Nucleus accumbens (tissue), 56 donors: ENCODE measurements at places on chromosomes 1 and 21.

GRCh38 chr1:150148837-150149270 lies 862 bp upstream of the PLEKHO1 start:
- no peak for DNase-seq

DNA sequence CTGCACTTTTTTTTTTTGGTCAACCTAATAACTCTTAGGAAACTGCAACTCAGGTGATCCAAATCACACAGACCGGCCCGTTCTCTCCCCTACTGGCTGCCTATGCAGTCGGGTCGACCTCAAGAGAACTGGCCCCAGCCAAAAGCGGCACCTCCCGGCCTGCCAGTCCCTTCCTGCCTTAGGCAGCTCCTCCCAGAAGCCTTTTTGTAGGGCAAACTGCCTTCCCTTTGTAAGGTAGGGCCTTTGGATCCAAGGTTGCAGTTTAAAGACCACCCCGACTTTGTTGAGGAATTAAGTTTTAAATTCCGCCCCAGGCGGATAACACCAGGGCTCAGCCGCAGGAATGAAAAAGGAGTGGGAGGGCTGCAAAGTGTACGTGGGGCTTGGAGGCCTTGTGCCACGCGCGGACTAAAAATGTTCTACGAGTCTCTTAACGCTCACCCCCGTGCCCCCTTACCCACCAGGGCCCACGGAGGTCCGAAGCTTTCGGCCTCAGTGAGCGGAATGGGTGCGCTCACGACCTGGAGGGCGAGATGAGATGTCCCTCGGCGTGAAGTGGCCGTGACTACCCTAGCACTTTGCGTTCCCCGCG lies 642 bp upstream of the ST3GAL3 start:
- no peak for DNase-seq

DNA sequence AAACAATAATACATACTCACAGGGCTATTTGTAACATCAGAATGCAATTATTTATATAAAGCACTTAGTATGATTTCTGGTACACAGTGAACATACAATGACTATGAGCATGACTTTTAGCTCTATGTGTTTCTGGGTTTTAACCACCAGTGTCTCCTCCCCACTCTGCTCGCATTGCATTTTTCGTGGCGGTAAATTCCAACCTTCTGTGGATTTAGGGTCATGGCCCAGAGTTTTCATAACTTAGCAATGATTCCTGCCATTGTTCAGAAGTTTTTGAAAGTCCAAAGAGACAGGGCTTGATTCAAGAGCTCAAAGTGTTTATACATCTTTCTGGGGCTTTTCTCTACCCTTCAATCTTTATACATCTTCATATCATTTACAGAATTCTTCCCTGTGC lies 191.3 kb downstream of the BACH1 start:
- DNase-seq, result no peak

DNA sequence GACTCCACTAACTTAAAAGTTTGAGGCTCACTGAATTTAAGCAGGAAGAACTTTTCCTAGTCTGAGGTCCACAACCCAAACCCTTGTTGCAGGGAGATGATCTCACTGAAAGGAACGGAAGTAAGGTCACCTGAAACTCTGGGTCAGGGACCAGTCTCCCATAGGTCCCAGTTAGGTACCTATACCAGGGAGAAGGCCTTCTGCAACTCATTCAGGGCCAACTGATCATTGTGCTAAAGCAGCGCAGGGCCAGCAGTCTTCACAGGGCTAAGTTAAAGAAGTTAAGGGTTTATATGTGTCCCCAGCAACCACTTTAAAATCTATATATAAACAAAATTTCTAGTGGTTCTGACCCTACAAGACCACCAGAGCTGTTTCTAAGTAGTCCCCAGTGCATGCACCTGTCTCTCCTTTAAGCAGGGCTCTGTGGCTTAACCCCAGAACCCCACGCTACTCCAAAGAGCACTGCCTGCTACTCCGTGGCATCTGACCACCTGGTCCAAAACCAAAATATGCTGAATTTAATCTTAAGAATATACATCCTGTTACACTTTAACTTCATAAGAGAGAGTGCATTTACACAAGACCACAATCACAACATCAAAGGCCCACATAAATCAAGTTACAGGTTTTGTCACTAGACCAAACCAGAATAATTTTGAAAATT lies 2.8 kb downstream of the SRSF10 start:
- no peak for DNase-seq

- DNase-seq, result no peak
Measured at GRCh38 chr1:162303004-162303344, 73.7 kb downstream of the SPATA46 start.

- DNase-seq, result no peak
Measured at GRCh38 chr1:238608144-238608543, 717.4 kb upstream of the ZP4 start.

- DNase-seq, result no peak
Measured at GRCh38 chr1:3029481-3029961, 8.3 kb downstream of the ACTRT2 start.

- DNase-seq, result no peak
Measured at GRCh38 chr1:18719786-18720451, 89.3 kb downstream of the PAX7 start.
